ENCODE measurements at places on chromosomes 2 and 18.

DNA sequence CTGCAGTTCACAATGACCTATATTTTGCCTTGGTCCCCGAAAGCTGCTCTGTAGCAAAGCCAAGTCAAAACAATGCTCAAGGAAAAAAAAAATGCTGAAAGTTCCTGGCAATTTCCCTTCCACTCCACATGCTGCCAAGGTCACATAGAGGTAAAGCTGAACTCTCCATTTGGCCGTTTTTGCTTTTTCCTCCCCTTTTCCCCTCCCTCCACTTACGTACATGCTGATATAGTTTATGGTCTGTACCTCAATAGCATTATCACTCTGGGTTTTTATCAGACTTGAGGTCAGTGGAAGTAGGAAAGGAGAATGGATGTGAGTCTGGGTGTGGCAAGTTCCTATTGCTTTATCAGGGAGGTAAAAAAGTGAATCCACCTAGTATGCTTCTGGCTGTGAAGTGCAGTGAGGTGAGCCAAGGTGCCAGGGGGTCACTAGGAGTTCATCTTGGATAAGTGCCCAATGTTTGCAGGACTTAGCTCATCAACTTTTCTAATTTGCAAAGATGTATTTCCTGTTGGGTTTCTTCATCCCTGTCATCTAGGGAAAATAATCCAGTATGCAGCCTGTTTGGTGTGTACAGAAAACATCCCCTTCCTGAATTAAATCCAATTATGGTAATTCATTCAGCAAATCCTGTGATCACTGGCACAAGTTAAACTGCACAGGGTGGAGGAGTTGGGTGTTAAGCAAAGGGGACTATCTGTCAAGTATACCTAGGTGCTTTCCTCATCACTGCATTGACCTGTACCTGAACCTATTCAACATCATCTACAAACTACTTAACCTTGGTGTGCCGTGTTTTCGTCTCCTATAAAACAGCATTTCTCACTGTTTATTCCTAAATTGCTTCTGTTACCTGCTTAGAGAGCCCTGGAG, 124.3 kb upstream of the CYP26B1 start:
- DNase-seq = no peak

- no peak for DNase-seq
Observed at GRCh38 chr2:217972490-217972889, 30.3 kb downstream of the TNS1 start.

- no peak for DNase-seq
Observed at GRCh38 chr2:2880938-2881337, 496.7 kb downstream of the EIPR1 start.

DNA sequence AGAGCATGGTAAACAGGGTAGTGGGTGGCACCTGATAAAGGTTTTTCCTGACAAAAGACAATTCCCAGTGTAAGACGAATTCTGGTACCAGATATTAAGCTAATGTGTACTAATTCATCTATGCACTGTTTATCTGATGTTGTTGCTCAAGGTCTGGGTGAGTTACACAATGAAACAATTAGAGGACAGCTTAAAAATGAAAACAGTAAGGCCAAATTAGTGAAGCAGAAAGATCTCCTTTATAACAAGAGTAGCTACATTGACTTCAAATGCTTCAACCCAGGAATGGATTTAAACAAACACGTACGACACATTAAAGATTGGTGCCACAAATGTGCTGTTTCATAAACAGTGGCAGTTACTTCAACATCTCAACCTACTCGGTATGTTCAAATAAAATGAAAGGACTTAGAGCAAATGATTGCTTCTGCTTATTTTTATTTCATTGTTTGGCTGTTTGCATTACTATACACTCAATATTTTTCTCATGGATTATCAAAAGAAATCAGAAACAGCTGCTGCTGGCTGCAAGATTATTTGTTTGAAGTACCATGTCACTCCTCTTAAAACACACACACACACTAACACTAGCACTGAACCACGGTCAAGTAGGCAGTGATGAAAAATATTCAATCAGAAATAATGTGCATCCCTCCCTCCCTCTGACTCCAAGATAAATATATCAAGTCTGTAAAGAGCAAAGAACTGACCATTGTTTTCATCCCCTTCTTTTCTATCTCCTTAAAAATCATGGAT, 94.4 kb upstream of the RND3 start:
- no peak for DNase-seq

DNA sequence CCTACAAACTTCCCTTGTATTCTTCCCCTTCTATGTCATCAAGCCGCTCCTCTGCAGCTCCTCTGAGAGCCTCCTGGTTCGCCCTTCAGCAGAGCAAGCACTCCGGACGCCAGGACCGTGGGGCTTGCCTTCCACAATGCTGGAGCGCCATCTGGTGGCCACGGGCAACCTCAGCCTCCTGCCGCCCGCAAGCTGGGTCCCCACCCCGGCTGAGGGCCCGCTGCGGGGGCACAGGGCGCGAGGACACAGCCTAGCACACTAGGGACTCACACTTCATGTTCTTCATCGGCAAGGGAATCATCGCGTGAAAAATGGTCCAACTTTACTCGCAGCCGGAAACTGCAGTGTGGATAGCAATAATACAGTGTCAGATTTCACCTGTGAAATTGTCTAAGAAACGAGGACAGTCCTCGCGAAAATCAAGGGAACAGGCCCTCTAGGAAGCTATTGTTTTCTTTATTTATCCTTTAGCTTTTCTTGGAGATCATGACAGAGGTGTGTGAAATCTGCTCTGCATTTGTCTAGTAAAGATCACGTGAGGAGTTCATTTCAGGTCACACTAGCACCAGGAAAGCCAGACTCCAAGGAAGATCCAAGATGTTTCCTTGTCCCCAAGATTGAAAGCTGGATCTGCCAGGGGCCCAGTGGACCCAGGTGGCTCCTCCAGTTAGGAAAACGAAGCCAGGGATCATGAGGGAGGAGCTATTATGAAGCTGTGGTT, 5.8 kb downstream of the PRLH start:
- DNase-seq = peak; percentile 84

DNA sequence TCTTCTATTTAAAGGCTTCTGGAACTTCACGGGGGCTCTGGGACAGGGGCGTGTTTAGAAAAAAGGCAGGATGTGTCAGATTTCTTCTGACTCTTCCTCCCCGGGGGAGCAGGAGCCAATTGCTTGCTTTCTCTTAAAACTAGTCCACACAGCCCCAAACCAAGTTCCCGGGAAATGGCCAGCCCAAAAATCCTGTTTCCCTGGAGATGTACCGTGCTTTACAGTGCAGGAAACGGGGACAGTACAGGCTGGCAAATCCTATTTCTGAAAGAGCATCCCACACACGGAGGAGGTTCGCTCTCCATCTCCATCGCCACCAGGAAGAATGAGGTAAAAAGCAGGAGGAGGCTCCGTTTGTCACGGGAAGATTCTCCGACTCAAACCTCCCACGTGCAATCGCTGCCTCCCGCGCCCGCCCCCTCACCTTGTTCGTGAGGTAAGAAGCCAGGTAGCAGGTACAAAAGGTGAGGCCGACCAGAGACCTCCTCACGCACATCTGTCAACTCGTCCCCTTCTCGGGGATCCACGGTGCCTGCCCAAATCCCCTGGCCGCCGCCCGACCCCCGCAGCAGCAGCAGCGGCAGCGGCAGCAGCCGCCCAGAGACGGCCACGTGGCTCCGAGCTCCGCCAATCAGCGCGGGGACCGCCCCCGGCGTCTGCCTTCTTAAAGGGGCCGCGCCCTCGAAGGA, 15.6 kb upstream of the RIOK3 start:
- peak; percentile 68 for DNase-seq

- no peak for DNase-seq
Observed at GRCh38 chr2:137190411-137191195, 425.3 kb downstream of the THSD7B start.

- peak; percentile 93 for DNase-seq
Observed at GRCh38 chr2:152175368-152176112, at the start of gene STAM2. Gene STAM2, minus strand, starts transcription at chr2:152175763. Its CDS starts 121 bp downstream, at chr2:152175642.

DNA sequence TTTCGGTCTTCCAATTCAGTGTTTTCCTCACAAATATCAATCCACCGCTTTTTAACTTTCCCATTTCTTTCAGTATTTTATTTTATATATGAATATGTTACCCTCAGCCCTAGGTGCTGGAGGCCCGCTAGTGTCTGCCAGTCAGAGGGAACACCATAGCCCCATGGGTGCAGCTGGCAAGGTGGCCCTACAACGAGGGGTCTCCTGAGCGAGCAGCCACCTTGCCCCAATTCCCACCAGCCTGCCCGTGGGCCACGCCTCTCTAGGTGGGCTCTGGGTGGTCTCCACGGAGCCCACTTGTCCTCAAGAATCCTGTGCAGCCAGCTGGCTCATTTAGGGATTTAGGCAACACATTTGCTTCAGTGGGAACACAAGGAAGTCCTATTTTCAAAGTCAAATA, 72.5 kb upstream of the RGPD5 start:
- DNase-seq = no peak
